ENCODE measurements at places on chromosomes 5 and 9.

- no peak for DNase-seq
These were observed 54.4 kb upstream of the EXOC3 start for GRCh38 chr5:388266-389196.

DNA sequence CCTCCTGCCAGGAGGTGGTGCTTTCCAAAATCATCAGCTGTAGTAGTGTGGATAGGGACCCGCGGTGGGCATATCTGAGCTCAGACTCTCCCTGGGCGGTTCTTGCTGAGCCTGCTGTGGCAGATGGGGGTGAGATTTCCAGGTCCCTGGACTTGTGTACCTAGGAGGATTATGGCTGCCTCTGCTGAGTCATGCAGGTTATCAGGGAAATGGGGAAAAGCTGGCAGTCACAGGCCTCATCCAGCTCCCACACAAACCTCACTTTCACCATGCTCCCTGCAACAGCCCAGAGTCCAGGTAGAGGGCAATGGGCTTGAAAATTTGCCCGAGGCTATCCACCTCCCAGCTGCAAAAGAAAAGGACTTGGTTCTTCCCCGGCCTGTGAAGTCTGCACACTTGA, 23.4 kb upstream of the MAMDC2 start:
- no peak for DNase-seq

DNA sequence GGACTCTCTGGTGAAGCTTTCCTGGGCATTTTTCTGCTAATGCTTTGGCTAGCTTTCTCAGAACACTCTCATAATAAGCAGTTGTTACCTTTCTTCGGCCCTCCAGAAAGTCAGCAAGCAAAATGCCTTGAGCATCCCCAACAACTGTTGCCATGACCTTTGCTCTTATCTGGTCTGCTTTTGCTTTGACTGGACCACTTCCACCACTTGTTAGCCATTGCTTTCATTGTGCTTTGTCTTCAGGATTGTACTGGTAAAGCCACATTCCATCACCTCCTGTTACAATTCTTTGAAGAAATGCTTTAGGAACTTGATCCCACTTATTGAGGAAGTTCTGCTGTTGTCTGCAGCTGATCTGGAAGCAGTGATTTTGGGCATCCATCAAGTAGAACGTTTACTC, 35.7 kb downstream of the RAD50 start:
- no peak for DNase-seq

- DNase-seq = no peak
These were observed 43.1 kb downstream of the LHX2 start for GRCh38 chr9:124054582-124055227.

- no peak for DNase-seq
These were observed at the start of gene ADAMTS2 for GRCh38 chr5:179345433-179346321. Gene ADAMTS2 (minus strand): TSS chr5:179345461. CDS start chr5:179345328, 133 bp downstream.

- no peak for DNase-seq
These were observed 6.3 kb downstream of the SPTAN1 start for GRCh38 chr9:128558431-128559310.

DNA sequence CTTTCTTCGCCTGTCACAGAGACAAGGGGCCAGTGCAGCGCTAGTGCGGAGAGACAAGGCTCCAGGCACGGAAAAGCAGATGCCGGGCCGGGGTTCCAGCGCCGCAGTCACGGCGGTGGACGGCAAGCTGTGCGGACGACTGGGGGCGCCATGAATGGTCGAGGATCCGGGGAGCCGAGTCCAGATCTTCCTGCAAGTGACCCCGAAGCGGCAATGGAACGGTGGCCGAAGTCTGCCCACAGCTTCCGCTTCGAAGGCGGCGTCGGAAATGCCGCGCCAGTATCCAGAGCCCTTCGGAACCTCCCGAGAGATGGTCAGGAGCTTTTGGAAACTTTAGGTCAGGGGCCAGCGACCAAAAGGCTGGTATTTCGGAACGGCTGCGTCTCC, 601 bp upstream of the FAF2 start:
- peak; percentile 46 for DNase-seq

DNA sequence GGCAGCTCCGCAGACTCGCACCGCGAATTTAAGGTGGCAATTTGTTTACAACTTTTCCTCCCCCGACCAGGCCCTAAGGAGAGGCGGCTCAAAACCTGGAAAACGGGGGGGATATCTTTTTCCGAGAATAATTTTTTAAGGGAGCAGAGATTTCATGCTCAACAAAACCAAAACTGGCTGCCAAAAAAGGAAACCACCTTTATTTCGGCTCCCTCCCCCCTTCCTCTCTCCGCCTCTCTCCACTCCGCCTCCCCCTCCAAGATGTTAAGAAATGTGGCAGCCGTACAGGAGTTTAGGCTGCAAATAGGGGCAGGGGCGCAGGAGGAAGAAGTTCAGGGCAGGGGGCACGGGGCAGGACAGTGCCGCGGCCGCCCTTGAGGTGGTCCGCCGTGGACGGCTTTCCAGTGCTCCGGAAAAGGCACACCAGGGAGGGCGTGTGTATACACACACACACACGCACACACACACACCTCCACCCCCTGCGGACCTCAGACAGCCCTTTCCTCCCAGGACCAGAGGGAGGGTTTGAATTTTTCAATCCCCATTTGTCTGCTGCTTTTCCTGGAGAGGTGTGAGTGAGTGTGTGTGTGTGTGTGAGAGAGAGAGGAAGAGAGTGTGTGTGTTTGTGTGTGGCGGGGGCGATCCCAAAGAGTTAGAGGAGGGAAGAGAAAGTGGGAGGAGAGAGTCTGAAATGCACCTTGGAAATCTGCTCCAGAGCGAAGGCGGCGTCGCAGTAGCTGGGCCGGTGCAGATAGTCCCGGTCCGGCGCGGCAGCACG, 9.1 kb downstream of the PTCH1 start:
- DNase-seq = no peak

- no peak for DNase-seq
These were observed 410.1 kb downstream of the MAT2B start for GRCh38 chr5:163915481-163915961.

DNA sequence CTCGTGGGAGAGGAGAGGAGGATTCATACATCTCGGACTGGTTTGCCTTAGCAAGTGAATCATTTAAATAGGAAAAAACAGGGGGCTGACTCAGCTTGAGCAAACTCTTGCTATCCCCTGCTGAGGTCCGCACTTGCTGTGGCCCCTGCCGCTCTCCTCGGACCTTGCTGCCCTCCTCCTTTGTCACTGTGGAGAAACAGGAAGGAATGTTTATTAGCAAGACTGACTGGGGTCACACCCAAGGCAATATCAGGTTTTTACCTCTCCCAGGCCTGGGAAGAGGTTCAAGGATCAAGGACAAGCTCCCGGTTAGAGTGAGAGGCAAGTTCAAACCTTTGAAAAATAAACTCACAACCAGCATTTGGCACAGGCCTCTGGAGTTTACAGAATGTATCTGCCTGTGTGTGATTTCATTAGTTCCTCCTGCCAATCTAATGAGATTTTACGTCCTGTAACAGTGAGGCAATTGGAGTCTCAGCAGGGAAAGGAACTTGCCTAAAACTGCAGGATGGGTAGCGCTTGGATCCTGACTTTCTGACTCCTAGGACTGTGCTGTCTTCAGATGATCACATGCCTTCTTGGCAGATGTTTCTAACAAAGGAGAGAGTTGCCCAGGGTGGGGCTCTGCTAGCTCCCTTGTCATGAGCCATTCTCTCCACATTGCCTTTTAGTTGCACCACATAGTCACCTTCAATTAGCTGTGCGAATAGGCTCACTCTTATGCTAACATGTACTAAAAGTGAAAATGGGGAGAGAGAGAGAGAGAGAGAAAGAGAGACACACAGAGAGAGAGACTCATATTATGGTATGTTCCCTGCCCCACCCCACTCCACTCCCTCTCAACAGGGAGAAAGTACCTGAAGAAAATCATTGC, 108.6 kb upstream of the CDKN2B start:
- DNase-seq = no peak

DNA sequence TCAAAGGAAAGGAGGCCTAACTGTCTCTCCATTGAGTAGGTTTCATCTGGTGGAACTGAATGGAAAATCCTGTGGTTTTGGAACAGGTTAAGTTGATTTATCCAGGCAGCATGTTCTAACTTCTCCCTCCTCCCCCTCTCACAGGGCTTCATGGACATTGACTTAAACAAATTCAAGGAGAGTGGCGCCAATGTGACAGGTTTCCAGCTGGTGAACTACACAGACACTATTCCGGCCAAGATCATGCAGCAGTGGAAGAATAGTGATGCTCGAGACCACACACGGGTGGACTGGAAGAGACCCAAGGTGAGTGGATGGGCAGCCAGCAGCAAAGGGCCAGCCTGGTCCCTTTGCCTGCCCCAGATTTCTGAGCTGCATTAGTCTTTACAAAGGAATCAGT, 183.9 kb downstream of the GRIA1 start:
- no peak for DNase-seq

- no peak for DNase-seq
These were observed 152.6 kb downstream of the RGS3 start for GRCh38 chr9:113616116-113616515.

DNA sequence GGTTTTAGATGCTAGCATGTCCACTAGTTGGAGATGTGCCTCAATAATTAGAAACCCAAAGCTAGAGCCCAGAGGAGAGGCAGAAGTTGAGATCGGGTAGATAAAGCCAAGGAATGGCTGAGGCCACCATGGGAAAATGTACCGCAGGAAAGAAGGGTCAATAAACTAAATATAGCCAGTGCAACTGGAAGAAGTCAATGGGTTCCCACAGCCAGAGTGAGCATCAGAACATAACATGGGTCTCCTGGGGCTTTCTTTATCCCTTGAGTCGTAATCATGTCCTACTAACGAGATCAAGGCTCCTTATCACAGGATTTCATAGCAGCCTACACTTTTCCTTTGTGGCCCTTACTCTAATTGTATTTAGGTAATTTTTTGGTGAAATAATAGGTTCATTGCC, 61.7 kb downstream of the FRMD3 start:
- DNase-seq = no peak

- DNase-seq = no peak
These were observed 1619.1 kb upstream of the ACO1 start for GRCh38 chr9:30765318-30765717.

DNA sequence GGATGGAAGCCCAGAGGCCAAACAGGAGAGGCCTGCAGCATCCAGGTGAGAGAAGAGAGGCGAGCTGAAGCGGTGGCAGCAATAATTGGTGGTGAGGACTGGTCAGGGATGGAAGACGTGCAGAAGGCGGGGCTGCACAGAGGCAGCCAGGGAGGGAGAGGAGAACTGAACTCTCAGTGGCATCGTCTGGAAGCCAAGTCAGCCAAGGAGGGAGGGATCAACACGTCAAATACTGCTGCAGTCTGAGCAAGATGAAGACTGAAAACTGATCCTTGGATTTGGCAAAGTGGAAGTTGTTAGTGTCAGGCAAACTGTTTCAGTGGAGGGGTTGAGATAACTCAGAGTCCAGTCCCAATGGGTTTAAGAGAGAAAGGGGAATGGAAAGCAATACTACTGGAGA, 145.4 kb downstream of the CDK5RAP2 start:
- DNase-seq = no peak

DNA sequence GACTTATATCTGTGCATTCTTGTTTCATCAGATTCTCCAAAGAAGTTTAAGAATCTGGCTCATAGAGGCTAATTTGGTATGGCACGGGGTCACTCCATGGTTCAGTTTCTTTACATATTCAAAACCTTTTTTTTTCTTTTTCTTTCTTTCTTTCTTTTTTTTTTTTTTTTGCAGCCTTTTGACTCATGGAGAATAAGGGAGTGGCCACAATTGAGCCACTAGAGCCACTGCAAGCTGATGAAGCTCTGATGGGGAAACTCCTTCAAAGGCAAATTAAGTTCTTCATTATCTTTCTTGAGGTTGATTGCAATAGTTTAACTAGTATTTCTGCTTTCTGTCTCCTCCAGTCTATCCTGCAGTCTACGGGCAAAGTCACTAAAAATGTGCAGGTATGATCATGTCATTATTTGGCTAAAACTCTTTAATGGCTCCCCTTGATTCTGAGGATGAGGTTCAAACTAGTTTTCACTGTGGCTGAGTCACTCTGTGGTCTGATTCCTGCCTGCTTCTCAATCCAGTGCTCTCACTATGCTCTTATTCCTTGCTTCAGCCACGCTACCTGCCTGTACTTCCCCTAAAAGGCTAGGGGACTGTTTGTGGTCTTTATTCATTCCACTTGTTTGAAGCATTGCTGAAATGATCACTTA, 93.5 kb upstream of the RIOK2 start:
- DNase-seq = no peak

GRCh38 chr9:93909242-93909616, 45.9 kb downstream of the BARX1 start:
- no peak for DNase-seq

DNA sequence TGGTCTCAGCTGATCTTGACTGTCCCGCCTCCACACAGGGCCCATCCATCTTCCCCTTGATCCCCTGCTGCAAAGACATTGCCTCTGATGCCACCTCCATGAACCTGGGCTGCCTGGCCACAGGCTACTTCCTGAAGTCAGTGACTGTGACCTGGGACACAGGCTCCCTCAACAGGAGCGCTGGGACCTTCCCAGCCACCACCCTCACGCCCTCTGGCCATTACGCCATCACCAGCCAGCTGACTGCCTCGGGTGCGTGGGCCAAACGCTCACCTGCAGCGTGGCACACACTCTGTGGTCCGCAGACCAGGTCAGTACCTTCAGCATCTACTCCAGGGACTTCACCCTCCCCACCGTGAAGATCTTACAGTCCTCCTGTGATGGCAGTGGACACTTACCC, 71.9 kb downstream of the INSL6 start:
- DNase-seq = no peak

DNA sequence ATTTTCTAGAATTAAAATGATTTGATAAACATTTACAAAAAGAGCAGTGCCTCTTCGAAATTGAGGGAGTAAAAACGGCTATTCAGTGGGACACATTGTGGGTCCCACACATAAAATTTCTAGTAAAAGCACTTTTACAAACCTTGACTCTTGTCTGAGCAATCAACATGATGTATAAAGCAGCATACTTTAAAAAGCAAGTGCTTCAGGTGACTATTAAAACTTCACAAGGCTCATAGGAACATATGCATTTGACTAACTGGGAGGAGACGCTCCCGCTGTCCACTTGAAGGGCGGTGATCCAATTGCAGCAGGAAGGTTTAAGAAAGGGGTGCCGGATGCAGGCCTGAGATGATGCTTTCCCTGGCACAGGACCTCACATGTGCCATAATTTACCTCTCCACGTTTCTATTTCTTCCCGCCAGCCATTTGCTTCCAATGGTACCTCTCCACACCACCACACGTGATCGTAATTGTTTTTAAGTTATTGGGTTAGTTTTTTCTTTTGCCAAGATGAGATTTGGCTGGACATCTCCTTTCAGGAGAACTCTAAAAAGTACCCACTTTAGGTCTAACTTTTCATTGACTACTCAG, 1.8 kb downstream of the MCTP1 start:
- no peak for DNase-seq

GRCh38 chr5:125654392-125654791, 768.8 kb upstream of the GRAMD2B start:
- DNase-seq = no peak

GRCh38 chr9:114864471-114864870, 58.6 kb upstream of the TNFSF15 start:
- DNase-seq = no peak

- DNase-seq = no peak
These were observed 68.7 kb downstream of the SEMA4D start for GRCh38 chr9:89428901-89429890.

GRCh38 chr9:20427359-20427758, 194.9 kb downstream of the MLLT3 start:
- no peak for DNase-seq

Data from cortex of kidney (tissue), 1 donor.